ENCODE measurements at places on chromosomes 7 and 10. TPM values are rescaled to one million over a fixed set of nuclear protein-coding genes. Genes with fewer than 3 reads are reported as not detected.

ASZ1 gene
- total RNA-seq, result not detected

PFKFB3 gene
- total RNA-seq, result 19.3 TPM

CDNF gene
- 2.6 TPM for total RNA-seq

PLCE1 gene
- total RNA-seq, result 4.9 TPM

OR6B1 gene
- not detected for total RNA-seq

DNAJC9 gene
- 7.7 TPM for total RNA-seq

MLXIPL gene
- not detected for total RNA-seq

OPALIN gene
- not detected for total RNA-seq

FZD8 gene
- total RNA-seq, result 2.4 TPM

HMX3 gene
- total RNA-seq, result not detected

WNT2 gene
- not detected for total RNA-seq

MMD2 gene
- total RNA-seq, result not detected

SLC39A12 gene
- not detected for total RNA-seq

PDZD7 gene
- 0.06 TPM for total RNA-seq

GHRHR gene
- not detected for total RNA-seq

PCLO gene
- total RNA-seq, result not detected

SLC13A1 gene
- total RNA-seq, result not detected

All from cardiac ventricle fibroblast (primary cell).